Activated CD4-positive, alpha-beta T cell treated with anti-CD3 and anti-CD28 coated beads, Interleukin-2, amount 50 U/mL, for 4 hours (primary cell): ENCODE measurements at places on chromosomes 2 and 18.

GRCh38 chr2:49359721-49360406 is 205.5 kb upstream of the FSHR start:
- no peak for DNase-seq

DNA sequence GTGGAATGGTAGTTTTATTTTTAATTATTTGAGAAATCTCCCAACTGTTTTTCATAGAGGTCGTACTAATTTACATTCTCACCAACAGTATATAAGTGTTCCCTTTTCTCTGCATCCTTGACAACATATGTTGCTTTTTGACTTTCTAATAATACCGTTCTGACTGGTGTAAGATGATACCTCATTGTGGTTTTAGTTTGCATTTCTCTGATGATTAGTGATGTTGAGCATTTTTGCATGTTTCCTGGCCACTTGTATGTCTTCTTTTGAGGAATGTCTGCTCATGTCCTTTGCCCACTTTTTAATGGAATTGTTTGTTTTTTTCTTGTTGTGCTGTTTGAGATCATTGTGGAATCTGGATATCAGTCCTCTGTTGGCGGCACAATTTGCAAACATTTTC is 242.5 kb downstream of the ZNF521 start:
- DNase-seq, result no peak

DNA sequence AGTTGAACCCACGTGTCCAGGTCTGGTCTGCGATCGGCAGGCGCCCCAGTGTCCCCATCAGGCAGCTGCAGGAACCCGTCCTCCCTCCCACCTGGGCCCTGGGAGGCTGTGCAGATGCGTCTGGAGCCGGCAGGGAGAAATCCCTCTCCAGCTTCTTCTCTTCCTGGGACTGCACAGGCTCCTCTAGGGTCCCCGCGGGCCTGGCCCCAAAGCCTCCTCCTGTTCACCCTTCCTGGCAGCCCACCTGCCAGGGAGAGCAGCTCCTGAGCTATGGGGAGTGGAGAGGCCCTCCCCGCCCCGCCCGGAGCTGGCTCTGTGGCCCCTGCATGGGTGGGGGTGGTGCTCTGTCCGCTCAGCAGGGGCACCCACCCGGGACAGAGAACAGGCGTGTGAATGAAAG is 179.2 kb upstream of the ALKAL2 start:
- no peak for DNase-seq

DNA sequence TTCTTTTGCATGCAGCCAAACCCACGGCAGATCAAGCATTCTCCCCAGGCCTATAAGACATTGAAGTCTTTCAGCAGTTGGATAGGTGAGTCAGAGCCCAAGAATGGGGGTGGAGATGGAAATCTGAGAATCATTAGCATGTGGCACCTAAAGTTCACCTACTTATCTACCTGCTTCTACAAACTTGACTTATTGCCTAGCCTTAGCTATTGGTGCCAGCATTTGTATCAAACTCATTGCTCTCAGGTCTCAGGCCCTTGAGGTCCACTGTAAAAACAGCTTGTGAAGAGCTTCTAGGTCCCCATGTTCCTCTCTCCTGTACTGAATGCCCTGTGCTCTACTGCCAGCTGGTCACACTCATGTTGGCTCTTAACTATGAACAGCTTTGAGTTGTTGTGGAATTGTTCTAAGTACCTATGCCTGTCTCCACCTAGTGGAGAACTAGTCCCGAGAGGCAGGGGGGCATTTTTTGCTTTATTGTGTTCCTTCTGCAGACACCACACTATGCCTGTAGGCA is 278.4 kb upstream of the SPRED2 start:
- DNase-seq, result no peak

DNA sequence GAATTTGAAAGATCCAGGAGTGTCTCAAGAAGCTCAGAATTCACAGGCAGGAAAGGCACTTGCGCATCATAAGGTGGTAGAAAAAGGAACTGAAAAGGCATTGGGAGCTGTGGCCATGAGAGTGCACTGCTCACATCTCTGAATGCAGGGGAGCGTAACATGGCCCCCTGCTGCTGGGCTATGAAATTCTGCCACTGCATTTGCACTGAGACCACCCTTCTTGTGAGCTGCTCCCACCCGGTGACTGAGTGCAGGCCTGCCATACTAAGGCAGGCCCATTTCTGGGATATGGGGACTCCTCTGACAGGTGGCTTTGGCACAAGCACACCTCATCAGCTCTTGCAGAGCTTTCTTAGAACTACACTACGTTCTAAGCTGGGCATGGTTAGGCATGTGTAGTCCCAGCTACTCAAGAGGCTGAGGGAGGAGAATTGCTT is 25.3 kb upstream of the STARD7 start:
- no peak for DNase-seq

DNA sequence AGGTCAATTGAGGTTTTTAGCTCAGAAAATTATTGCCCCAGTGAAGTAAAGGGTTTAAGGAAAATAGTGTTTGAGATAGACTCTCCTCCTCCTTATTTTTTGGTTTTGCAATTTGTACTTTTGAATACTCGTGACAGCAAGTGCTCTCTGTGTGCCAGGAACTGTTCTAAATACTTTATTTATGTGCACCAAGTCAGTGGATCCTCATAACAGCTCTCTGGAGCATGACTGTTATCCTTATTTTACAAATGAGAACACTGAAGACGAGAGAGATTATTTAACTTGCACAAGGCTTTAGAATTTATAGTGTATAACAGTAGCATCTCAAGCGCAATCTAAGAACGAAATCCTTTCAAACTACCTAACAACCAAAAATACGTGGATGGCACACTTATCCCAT is 24.7 kb downstream of the BABAM2 start:
- no peak for DNase-seq

DNA sequence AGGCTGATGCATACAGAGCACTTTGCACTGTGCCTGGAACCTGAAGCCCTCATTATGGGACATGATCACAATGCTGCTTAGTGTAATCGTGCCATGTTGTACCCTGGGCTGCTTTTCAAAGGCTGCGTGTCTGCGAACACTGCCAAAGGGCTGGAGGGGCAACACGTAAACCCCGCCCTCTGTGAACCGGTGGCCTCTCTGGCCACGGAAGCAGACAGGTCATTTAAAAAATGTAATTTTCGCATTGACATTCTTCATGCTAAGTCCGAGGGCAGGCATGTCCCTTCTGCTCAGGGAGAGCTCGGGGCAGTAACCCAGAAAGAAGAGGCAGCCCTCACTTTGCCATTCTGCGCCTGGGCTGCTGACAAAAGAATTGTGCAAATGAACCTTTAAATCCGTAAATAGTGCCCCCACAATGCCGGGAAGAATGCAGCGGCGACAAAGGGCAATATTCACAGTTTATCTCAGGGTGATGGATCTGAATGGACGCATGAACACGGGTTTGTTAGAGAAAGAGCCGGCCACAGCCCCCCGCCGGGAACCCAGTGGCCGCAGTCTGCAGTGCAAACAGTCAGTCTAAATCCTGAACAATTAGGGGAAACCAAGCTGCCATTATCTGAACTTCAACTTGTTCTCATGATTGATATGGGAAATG is 226.1 kb downstream of the MYCN start:
- DNase-seq, result no peak

- no peak for DNase-seq
These were observed 16.7 kb upstream of the LYPD6B start for GRCh38 chr2:149021761-149022160.

- no peak for DNase-seq
These were observed 110.3 kb downstream of the SMAD7 start for GRCh38 chr18:48840491-48840877.

DNA sequence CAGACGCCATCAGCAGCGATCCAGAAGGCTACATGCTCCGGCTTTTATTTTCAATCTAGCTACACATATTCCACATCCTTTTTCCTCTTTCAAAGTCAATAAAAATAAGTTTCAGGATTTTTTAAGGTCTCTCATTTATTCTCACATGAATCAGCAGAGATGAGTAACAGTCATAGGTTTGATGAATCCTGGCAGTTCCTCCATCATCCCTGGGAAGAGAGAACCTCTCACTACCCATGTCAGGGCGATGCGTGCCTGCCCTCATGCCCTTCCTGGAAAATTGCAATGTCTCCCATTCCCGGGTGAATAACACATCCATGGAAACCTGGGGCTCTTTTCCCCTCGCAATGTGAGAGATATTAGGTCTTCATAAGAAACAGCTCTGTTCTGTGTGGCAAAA is 301.1 kb upstream of the SMIM21 start:
- DNase-seq, result no peak

DNA sequence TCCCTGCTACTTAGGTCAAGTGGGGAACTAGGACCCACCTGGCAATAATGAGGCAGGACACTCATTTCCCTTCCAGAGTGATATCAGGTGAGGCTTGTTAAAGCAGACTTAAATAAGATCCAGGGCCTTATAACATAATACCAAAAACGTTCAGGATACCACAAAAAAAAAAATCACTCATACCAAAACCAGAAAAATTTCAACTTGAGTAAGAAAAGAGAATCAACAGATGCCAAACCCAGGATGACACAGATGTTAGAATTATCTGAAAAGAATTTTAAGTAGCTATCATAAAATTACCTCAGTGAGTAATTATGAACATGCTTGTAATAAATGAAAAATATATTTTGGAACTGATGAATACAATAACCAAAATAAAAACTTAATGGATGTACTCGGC is 255.6 kb upstream of the OSR1 start:
- no peak for DNase-seq

- no peak for DNase-seq
These were observed 814.6 kb downstream of the SLC4A3 start for GRCh38 chr2:220442012-220442411.

GRCh38 chr2:20832606-20833005 is 9.7 kb upstream of the LDAH start:
- no peak for DNase-seq

GRCh38 chr2:157231476-157231875 is 26.0 kb upstream of the GALNT5 start:
- DNase-seq, result no peak

DNA sequence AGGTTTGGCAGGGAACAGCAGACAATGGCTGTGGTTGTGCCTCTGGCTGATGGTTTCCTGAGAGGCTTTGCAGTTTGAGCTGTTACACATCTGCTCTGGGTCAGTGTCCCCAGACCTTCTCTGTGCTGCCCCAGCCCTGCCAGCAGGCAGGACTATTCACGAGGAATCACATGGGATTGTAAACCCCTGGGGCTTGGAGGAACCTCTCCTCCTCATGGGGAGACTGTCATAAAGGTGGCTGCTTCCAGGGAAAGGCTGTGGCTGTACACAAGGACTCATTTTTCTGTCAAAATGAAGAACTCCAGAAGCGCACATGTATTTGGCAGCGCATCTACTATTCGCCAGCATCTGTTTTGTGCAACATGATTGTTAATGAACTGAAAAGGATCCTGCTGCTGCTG is 142.6 kb upstream of the CYP1B1 start:
- DNase-seq, result no peak

DNA sequence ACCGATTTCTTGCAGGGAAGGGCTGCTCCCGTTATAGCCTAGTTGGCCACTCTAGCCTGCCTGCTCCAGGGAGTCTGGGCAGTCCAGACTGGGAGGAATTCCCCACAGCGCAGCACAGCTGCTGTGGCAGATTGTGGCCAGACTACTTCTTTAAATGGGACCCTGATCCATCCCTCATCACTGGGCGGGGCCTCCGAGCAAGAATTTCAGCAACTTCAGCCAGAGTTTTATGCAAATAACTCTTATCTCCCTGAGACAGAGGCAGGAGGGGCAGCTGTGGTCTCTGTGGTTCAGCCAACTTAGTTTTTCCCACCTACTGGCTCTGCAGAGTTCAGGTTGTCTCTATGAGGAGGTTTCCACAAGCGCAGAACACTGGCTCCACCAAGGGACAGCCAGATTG is 1583.2 kb downstream of the SUCLG1 start:
- DNase-seq, result no peak

- DNase-seq, result no peak
These were observed 9.6 kb downstream of the RAX start for GRCh38 chr18:59263661-59264060.

DNA sequence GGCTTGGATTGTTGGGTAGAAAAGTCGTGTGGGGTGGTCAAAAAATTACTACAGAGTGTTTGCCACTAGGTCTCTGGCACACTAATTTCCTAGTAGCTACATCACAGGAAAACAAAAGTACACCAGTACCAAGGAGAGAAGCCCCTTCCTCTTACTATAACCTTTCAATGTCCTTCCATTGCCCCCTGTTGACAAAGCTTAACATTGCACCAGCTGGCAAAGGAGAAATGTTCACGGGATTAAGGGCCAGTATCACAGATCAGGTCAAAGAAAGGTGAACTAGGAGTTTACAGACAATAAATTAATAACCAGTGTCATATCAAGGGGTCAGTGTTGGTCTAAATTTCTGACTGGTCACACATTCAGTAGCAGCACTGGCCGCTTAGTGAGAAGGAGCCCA is 1139.6 kb upstream of the FAM98A start:
- no peak for DNase-seq

GRCh38 chr2:221635949-221636348 is 63.8 kb upstream of the EPHA4 start:
- no peak for DNase-seq

DNA sequence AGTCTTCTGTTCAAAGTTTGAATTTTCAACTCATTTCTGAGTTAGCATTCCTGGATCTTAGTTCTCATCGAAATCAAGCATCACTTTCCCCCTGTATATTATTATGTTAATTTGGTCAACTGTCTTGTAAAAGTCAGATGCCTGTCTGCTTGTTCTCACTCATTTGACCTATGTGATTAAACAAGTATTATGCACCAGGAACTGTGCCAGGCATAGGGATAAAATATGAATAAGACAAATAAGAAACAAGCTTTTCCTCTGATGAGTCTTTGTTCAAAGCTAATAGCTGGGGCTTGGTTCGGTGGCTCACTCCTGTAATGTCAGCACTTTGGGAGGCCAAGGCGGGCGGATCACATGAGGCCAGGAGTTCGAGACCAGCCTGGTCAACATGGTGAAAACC is 19.7 kb upstream of the EMILIN2 start:
- DNase-seq, result no peak

GRCh38 chr18:68676913-68677312 is 38.0 kb downstream of the TMX3 start:
- DNase-seq, result no peak

GRCh38 chr2:224798180-224798579 is 82.0 kb upstream of the CCDC195 start:
- DNase-seq, result no peak

DNA sequence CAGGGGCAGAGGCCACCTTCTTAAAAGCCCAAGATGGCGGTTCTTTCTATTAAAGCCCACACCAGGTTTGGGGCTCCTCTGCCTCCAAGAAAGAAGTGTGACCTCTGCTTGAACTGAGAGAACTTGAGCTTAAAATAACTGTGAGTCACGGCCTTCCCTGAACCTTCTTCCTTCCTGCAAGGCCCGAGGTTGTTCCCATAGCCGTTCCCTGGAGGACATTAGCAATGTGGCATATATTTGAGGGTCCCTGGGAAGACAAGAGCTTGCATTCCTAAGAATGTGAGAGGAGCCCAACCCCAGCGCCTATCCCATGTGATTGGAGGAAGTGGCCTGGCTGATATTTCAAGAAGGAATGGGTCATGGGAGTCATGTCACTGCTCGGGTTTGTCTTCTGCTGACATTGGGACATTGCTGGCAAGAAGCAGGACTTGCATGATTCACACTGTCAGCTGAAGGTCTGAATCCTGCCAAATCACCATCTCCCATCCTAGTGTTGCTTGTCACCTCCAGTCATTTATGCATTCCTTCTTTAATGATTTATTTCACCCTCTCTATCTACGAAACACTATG is 168.1 kb downstream of the TRIB2 start:
- no peak for DNase-seq
